Urinary bladder (tissue), 4 donors: ENCODE measurements at places on chromosomes 4 and X. TPM values are rescaled to one million over a fixed set of nuclear protein-coding genes. Genes with fewer than 3 reads are reported as not detected.
A peak's percentile ranks its signal among the peaks of the same experiment; 100 is the strongest.

DOK7 gene
- 0.96 TPM for polyA plus RNA-seq

ARX gene
- not detected for polyA plus RNA-seq

PGAM4 gene
- polyA plus RNA-seq = 0.13 TPM

HMX1 gene
- not detected for polyA plus RNA-seq

MEPE gene
- polyA plus RNA-seq = not detected

ADH6 gene
- 0.28 TPM for polyA plus RNA-seq

UGT2B11 gene
- polyA plus RNA-seq = not detected

CPE gene
- polyA plus RNA-seq = 86.4 TPM

HSFX2 gene
- 1.3 TPM for polyA plus RNA-seq

NSUN7 gene
- 1.2 TPM for polyA plus RNA-seq

ATOH1 gene
- polyA plus RNA-seq = not detected

SPANXB1 gene
- polyA plus RNA-seq = not detected

UFSP2 gene
- polyA plus RNA-seq = 36.4 TPM

PHOX2B gene
- polyA plus RNA-seq = 0.71 TPM

FOXP3 gene
- polyA plus RNA-seq = 0.20 TPM

NXF2B gene
- not detected for polyA plus RNA-seq

ASB11 gene
- 0.05 TPM for polyA plus RNA-seq

MAOB gene
- polyA plus RNA-seq = 60.3 TPM

DNA sequence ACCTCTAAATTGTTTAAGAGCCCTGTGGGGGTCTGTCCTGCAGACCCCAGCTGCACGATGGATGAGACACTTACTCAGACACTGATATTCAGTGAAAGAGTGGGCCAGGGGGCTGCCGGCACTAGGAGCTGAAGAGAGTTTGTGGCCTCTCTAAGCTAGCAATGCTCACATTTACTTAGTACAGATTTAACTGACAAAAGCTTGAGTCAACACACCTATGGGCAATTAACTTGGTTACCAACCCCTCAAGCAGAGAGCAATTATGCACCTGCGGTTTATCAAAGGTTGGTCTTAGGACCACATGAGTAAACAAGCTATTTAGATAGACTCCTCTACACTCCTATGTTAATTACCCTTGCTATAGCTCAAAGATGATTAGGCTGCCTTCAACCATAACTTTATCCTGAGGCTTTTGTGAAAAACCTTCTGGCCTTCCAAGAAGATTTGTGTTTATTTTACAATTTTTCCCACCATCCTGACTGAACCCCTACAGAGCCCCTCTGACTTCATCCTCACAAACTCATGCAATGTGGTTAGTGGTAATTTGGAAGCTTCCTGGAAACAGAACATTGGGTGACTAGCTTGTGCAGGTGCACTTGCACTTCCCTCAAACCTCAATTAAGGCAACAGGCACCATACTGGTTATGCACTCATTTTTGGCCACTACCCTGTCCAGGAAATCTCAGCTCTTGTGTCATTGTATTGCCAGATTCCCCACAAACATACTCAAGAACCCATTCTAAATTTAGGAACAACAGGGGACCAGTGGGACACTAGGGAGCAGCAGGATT lies 234.4 kb upstream of the ITM2A start:
- DNase-seq = no peak

- DNase-seq = no peak
Observed at GRCh38 chrX:38103857-38104812, 97.8 kb downstream of the SYTL5 start.

DNA sequence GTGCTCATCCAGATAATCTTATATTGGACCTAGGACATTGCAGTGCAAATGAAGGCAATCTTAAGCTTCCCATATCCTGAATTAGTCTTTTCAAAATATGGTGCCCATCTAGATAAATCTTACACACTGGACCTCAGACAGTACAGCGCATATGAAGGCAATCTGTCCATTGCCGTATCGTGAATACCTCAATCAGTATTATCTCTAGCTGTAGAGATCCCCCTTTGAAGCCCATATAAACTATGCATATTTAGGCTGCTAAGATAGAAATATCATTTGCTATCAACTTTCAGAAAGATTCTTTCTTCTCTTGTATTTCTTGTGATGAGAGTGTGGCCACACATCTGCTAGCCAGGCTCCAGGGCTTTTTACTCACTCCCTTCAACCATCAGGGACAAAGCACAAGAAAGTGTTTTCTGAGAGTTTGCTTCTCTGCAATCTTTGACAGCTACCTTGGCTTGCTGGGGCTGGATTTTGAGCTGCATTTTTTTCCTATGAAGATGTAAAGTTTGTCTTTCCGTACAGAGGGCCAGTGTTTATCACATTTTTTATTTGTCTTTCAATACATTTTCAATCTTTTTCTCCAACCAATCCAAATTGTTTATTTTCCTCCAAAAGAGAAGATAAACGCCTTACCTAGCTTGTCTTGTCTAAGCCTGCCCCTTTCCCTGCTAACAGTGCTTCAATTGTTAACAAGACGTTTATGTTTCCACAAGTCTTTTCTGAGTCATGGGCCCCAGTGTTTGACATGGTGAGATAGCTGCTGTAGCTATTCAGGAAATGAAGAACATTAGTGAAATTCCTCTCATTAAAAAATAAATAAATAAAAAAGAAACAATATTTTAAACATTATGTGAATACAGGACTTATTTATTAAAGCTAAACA lies 57.6 kb upstream of the FAT1 start:
- peak; percentile 36 for DNase-seq

GRCh38 chr4:99574530-99575324 lies at the start of gene MTTP:
Gene MTTP, plus strand, starts transcription at chr4:99574824. Its CDS starts 86 bp downstream, at chr4:99574910.
- no peak for DNase-seq

- no peak for DNase-seq
Observed at GRCh38 chr4:164935363-164935762, 42.1 kb downstream of the TRIM61 start.

GRCh38 chrX:120335289-120335688 lies 24.0 kb upstream of the TMEM255A start:
- no peak for DNase-seq

DNA sequence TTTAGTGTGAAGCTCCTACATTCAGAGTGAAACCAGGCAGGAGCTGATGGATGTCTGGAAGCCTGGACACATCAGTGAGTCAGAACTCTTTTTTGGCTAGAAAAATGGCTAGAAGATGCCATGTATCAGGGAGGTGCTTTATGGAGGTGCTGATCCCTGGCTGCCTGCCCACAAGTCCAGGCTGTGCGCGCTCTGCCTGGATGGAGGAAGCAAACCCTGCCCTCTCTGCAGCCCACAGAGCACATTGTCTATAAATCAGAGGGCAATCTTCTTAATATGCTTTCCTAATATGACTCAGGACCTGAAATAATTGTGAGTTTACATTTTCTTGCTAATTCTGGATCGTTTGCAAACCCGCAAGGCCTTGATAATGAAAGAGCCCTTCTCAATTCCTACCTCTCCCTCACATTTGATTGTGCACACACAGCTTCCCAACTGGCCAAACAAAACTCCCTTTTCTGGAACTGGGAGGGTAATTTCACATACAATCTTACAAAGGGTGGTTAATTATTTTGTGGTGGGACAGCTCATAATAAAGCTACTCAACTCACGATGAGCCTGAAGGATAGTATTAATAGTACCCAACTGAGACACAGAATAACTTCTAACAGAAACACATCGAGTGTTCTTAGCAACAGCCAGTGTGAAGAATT lies 11.7 kb downstream of the MFAP3L start:
- DNase-seq = no peak

GRCh38 chr4:34108391-34108790 lies 2135.9 kb downstream of the ARAP2 start:
- DNase-seq = no peak

- DNase-seq = no peak
Observed at GRCh38 chr4:91600301-91600700, 703.5 kb upstream of the GRID2 start.

GRCh38 chr4:169791527-169792156 lies 33.9 kb upstream of the HPF1 start:
- DNase-seq = peak; percentile 48

DNA sequence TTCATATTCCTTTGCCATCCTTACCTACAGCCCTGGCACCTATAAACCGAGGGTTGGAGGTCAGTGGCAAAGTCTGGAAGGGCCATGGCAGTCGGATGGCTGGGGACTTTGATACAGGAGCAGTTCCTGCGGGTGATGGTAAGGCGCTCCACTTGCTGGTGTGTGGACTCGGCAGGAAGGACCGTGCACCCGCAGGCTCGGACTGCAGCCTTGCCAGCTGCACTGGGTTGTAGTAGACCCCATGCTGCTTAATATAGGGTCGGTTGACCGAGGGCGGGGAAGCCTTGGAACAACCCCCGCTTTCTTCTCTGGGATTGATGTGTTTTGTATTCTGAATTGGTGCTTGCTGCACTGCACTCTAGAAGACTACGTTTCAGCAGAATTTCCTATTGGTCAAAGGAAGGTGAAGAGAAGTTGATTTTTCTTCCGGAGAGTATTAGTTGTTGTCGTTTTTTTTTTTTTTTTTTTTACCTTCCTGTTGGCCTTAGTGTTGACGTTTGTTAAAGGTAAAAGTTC lies 638 bp downstream of the BLTP1 start:
- peak; percentile 20 for DNase-seq

GRCh38 chr4:3852309-3852708 lies 86.1 kb downstream of the ADRA2C start:
- DNase-seq = no peak

DNA sequence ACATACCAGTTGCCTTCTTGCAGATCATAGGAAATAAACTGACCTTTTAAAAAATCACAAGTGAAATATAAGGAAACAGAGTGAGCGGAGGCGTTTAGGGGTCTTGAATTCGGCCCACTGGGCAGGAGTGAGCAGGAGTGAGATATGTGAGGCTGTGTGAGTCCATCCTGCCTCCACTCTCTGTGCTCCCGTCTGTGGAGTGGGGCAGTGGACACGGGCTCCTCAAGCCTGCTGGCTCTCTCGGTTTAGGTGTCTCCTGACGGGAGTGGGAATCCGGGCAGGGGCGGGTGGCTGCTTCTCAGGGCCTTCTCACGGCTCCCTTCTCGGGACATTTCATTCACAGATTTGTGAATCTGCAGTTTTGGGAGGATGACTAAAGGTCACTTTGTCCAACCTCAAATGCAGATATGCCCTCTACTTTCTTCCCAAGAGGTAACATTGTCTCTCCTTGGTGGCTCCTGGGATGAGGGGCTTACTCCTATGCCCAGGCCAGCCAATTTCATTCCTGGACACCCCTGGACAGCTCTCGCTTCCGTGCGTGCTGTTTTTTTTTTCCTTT lies 27.6 kb downstream of the CYTL1 start:
- DNase-seq = no peak

GRCh38 chrX:40091691-40092421 lies 5.9 kb downstream of the BCOR start:
- no peak for DNase-seq

DNA sequence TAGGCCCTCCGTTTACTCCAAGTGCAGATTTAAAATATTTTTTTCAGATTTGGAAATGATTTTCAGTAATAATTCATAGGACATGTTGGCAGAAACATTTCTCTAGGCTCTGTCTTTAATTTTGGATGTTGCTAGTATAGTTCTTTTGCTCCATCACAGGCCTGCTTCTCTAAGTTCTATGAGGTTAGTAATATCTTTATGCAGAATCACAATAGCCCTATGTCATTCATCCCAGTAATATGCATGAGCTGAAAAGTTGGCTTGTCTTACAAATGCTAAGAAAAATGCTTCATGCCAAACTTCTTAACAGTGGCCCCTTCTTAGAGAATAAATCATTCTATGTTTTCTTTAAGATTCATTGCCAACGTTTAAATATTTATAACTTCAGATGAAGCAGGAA lies 148.3 kb upstream of the TLL1 start:
- no peak for DNase-seq

- DNase-seq = no peak
Observed at GRCh38 chrX:53022381-53022780, 26.2 kb upstream of the GPR173 start.

GRCh38 chr4:152185786-152186550 lies 349.9 kb downstream of the FBXW7 start:
- no peak for DNase-seq

DNA sequence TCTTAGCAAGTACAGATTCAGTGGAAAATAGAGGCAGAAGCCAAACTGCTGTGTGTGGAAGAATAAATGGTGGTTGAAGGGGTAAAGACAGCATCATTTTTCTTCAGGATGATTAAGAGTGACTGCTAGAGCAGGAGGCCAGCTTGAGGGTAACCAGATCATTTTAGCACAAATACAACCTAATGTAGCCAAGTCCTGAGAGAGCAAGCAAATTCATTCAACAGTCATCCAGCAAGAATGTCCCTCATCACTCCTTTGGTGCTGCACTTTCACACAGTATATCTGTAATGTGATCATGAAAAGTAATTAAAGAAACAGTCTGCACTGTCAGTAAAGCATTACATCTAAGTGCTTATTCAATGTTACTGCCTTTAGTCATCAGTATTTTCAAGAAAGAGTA lies 44.8 kb downstream of the NPFFR2 start:
- no peak for DNase-seq

- DNase-seq = no peak
Observed at GRCh38 chr4:37994569-37994968, 34.4 kb downstream of the PTTG2 start.

DNA sequence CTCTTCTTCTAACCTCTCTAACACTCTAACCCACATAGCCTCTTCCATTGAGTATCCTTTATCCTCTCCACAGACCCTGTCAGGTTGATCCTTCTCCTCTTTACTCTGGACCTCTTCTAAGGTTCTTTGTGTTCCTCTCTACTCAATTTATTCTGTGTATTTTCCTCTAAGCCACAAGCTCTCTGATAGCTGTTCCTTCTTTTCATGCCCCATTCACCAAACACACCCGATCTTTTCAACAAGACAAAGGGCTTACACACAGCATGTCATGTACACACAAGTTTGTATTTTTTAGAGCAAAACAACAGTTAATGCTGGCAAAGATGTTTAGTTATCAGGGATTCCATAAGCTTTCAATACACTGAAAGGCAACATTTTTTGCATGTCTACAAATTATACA lies 1.9 kb downstream of the SPIN2B start:
- no peak for DNase-seq

GRCh38 chr4:8546766-8547107 lies 33.5 kb upstream of the GPR78 start:
- DNase-seq = no peak

DNA sequence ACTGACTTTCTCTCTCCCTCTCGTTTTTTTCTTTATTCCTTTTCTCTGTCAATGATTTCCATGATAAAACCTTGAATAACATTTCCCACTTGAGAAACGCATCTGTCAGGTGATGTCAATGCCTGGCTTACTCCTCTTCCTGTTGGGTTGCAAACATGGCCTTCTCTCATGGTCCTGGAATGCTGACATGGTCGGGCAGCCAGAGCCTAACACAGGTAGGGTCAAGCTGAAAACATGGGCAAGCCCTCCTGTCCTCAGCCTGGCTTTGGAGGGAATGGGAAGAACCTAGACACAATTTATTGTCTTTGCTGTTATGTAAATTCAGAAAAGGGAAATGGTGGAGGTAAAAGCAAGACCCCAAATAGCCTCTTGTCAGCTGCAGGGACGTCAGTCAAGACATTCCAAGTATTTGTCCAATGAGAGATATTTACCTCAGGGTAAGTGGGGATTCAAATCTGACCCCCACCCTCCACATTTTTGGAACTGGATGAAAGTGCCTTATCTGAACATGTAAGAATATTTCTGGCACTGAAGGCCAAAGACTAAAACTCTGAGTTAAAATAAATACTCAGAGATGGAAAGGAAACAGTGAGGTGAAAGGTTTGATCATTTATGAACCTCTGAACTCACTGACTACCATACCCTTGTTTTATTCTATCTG lies 473.8 kb downstream of the SPRY1 start:
- no peak for DNase-seq
